ENCODE measurements at places on chromosomes 12 and 14. TPM values are rescaled to one million over a fixed set of nuclear protein-coding genes. Genes with fewer than 3 reads are reported as not detected.
A peak's percentile ranks its signal among the peaks of the same experiment; 100 is the strongest.

GRCh38 chr12:114186241-114187002 is 219.5 kb downstream of the TBX5 start:
- no peak for DNase-seq

DNA sequence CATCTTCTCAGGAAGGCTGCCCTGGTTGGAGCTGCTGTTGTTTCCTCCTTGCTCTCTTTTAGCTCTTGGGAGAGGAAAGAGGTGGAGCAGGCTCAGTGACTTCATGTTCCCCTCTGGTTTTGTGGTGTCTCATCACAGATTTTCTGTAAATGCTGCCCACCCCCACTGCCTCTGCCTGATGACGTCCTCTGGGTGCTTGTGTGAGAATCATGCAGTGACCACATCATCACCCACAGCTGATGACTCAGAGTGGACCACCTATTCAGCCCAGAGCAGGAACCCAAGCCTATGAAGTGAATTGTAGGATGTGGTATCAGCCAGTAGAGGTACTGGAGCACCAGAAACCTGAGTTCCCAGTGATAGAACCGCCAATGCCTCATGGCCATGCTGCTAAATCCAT is at the start of gene GZMB:
TSS of gene GZMB (minus strand) at position 33 of the 400 bp plus-strand sequence. CDS start at position 3, 30 bp downstream.
- no peak for DNase-seq

GRCh38 chr12:68832504-68832867 is 24.5 kb downstream of the MDM2 start:
- no peak for DNase-seq

DNA sequence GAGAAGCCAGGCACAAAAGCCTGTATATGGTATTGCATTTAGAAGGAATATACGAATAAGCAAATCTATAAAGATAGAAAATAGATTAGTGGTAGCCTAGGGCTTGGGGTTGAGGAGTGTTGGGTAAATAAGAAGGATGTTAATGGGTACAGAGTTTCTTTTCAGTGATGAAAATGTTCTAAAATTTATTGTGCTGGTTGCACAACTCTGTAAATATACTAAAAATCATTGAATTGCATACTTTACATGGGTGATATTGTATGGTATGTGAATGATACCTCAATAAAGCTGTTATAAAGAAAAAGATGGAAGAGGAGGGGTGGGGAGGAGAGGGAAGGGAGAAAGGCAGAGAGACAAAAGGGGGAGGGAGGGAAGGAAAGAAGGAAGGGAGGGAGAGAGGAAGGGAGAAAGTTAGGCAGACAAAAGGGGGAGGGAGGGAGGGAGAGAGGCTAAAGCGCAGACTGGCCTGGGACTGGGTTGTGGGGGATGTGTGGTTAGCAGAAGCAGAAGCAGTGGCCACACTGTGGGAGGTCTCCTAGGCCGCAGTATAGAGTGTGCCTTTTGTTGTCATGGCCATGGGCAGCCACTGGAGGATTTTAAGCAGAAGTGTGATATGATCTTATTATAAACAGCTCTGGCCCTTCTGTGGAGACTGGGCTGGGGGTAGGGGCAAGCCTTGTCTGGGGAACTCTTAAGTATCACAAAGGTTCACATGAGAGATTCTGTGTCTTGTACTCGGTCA is 73.6 kb upstream of the ELK3 start:
- DNase-seq, result no peak

DNA sequence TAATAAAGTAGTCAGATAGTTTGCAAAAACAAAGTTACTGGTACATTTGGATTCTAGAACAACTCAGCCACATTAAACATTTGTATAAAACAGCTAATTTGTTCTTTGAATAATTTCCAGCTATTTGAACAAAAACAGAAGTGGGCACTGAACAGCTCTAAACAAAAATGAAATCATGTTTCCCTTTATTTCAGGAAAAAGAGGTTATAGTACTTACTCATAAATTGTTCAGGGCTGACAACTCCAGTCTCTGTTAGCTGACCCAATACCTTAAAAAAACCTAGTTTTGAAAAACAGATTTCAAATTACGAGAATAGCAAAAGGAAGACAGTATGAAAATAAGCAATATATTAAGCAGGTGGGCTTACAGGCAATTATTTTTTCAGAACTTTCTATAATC is 8.2 kb downstream of the GNPNAT1 start:
- DNase-seq, result no peak

- DNase-seq, result no peak
These were observed 90.7 kb upstream of the NOS1 start for GRCh38 chr12:117452112-117452511.

ATP23 gene
- 19.1 TPM for total RNA-seq

GRCh38 chr12:59039005-59039404 is 118.7 kb upstream of the LRIG3 start:
- DNase-seq, result no peak

DNA sequence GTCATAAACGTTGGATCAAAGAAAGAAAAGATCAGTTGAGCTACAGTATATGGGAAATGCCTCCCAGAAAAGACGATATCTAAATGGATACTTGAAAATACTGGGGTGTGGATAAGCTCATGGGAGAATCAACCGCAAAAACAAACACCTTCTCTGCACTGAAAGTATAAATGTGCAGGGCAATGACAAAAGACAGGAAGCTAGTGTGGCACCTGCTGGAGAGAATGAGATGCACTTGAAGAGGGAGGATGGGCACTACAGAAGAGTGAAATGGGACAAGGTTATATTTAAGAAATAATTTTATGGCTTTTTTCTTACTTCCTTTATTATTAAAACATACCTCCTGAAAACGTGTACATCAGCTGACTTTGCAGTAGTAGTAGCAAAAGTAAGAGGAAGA is 153.7 kb downstream of the PRKD1 start:
- DNase-seq, result no peak

DNA sequence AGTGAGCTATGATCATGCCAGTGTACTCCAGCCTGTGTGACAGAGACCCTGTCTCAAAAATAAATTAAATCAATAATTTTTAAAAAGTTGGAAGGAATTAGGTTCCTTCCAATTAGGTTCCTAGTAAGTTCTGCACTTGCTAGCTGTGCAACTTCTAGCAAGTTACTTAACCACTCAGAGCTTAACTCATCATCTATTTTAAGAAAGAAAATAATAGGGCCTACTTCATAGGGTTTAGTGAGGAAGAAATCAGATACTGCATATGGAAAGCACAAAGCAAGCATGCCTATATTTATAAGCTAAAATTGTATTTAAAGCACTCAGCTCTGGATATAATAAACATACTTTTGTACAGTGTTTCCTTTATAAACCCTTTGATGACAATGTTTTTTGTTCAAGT is 10.7 kb downstream of the FOXN3 start:
- DNase-seq, result no peak

UNC79 gene
- total RNA-seq, result not detected

GARIN6 gene
- not detected for total RNA-seq

DNA sequence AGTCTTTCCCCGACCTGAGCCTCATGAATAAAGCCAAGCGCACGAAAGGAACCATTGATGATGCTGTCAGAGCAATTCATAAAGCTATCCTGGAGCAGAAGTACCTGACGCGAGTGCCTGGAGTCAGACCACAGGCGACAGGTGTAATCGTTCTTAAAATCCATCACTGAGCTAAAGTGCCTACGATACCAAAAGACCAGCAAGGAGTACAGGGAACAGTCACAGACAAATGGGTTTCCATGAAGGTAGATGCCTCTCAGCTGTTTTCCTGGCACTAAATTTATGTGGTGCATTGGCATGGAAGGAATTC is 1.4 kb upstream of the PCED1B start:
- no peak for DNase-seq

- no peak for DNase-seq
These were observed 31.1 kb upstream of the ETNK1 start for GRCh38 chr12:22593864-22594263.

CLEC12A gene
- not detected for total RNA-seq

KRT5 gene
- not detected for total RNA-seq

DNA sequence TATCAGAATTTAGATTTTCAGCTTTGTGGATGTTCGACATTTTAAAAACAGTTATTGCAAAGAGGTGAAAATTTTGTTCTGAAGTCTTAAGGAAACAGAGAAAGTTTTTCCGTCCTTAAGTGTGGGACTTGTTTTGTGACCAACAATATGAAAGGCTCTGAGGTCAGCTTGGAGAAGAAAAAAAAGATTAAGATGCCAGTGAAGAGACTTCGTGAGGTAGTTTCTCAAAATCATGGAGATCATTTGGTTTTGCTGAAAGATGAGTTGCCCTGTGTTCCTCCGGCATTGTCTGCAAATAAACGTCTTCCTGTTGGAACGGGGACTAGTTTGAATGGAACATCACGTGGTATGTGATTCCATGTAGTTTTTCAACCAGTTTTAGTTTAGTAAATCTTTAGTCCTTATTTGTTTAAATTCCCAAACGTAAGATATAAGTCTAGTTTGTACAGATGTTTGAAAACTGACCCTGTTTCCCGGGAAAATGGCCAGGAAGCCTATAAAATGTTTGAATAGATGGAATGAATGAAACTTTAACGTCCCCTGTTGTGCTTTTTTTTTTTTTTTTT is 682 bp downstream of the KIAA0586 start:
- peak; percentile 43 for DNase-seq

ITGB7 gene
- not detected for total RNA-seq

GRCh38 chr14:53900499-53900898 is 56.1 kb downstream of the BMP4 start:
- DNase-seq, result no peak

DNA sequence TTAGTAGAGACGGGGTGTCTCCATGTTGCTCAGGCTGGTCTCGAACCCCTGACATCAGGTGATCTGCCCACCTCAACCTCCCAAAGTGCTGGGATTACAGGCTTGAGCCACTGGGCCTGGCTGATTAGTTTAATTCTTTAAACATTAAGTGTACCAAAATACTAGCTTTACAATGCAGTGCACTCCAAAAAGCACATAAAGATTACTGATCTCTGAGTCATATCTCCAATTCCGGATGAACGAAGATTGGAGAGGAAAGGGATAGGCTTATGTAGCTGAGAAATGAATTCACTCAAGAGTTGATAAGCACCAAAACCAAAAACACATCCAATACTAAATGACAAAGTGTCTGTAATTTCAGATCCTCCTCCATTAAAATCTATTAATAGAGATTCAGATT is 15.1 kb downstream of the NAV3 start:
- no peak for DNase-seq

DNA sequence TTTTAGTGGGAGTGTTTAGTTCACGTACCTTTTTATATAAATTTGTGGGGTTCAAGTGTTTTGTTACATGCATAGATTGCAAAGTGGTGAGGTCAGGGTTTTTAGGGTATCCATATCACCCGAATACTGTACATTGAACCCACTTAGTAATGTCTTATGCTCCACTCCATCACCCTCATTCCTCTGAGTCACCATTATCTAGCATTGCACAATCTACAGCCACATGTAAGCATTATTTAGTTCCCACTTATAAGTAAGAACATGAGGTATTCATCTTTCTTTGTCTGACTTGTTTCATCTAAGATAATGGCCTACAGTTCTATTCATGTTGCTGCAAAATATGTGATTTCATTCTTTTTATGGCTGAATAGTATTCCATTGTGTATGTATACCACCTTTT is 583.7 kb upstream of the LRFN5 start:
- no peak for DNase-seq

- DNase-seq, result no peak
These were observed 180.7 kb downstream of the PAH start for GRCh38 chr12:102736328-102736727.

DNA sequence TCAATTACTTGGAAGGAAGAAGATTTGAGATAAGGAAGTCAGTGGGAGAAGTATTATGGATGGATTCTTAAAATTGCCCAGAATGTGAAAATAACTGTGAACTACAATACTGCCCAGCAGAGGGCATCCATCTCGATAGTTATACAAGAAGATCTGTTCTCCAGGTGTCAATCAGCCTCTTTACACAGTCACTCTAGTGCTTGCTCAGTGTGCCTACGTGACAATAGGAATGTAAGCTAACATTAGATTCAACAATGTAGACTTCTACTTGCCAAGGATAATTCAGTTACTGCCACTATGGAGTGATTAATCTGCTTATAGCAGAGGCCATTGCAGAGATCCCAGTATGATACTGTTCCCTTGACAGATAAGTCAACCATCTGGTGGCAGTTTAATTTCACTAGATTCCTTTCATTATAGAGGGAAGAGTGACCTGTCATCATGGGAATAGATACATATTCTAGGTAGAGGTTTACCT is 10.6 kb upstream of the MAP4K5 start:
- peak; percentile 49 for DNase-seq

GRCh38 chr14:48563489-48563888 is 888.1 kb upstream of the MDGA2 start:
- no peak for DNase-seq

DNA sequence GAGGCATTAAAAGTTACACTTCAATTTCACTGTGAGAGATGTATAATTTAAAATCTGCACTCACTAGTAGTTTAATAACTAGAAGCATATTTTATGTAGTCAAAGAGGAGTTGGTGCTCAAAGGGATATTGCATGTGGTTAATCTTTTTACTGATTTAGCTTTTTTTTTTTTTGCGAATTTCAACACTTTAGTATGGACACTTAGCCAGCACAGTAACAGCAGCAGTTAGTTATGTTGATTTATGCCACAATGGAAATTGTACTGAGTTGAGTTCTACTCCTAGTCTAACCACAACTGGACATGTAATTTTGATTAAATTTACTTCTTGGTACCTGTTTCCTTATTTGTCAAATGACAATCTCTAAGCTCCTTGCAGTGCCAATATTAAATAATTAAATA is 104.2 kb downstream of the RERG start:
- DNase-seq, result no peak

FLVCR2 gene
- 0.23 TPM for total RNA-seq

POTEG gene
- total RNA-seq, result not detected

SPTLC2 gene
- total RNA-seq, result 9.6 TPM

GRCh38 chr12:97425802-97426491 is 36.7 kb upstream of the RMST start:
- peak; percentile 70 for DNase-seq

KCNA5 gene
- not detected for total RNA-seq

- no peak for DNase-seq
These were observed 636 bp upstream of the IFNG-AS1 start for GRCh38 chr12:67988601-67989021.

FAM186B gene
- total RNA-seq, result 0.23 TPM

- DNase-seq, result peak; percentile 59
These were observed 9.4 kb downstream of the GCH1 start for GRCh38 chr14:54893151-54893760.

BMP4 gene
- total RNA-seq, result not detected

DNA sequence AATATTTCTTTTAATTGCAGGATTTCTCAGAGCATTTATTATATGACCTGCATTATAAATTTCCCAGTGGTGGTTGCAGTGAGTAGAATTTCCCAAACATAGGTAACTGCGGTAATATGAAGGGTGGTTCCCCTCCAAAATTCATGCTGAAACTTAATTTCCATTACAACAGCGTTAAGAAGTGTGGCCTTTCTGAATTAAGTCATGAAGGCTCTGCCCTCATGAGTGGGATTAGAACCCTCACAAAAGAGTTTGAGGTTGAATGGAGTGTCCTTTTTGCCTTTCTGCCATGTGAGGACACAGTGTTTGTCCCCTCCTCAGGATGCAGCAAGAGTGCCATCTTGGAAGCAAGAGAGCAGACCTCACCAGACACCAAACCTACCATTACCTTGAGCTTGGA is 233.6 kb downstream of the KTN1 start:
- DNase-seq, result no peak

SLC25A21 gene
- 2.0 TPM for total RNA-seq

All from NCI-H460 (cell line).